Gastroesophageal sphincter (tissue), 4 donors: ENCODE measurements at places on chromosomes 16 and 17. TPM values are rescaled to one million over a fixed set of nuclear protein-coding genes. Genes with fewer than 3 reads are reported as not detected.

The ASIC2 gene
- total RNA-seq = not detected

The MAF gene
- 42.0 TPM for total RNA-seq

The SYT17 gene
- 7.3 TPM for total RNA-seq

The KRT27 gene
- not detected for total RNA-seq

The HNF1B gene
- total RNA-seq = not detected

GRCh38 chr16:67088551-67088950 is 21.2 kb upstream of the PHAF1 start:
- H3K27me3 ChIP-seq = no peaks in the 10 kb centered on the region
- no peak for ATAC-seq
- H3K27ac ChIP-seq = no peak overlapping the region
- no peak overlapping the region for H3K4me3 ChIP-seq
